Progenitor cell of endocrine pancreas (in vitro differentiated cells): ENCODE measurements at places on chromosomes 3 and 15. TPM values are rescaled to one million over a fixed set of nuclear protein-coding genes. Genes with fewer than 3 reads are reported as not detected.

Gene FOXB1
- not detected in 2 replicates for total RNA-seq

Gene PPP2R3A
- 32.3 and 35.0 TPM in 2 replicates for total RNA-seq

Gene ECE2
- not detected in 2 replicates for total RNA-seq

Gene WDR76
- total RNA-seq: 11.2 and 11.3 TPM in 2 replicates

Gene C3orf85
- not detected in 2 replicates for total RNA-seq

Gene MOBP
- not detected in 2 replicates for total RNA-seq

Gene DTWD1
- 35.7 and 37.2 TPM in 2 replicates for total RNA-seq

Gene IFT122
- total RNA-seq: 69.6 and 75.6 TPM in 2 replicates

DNA sequence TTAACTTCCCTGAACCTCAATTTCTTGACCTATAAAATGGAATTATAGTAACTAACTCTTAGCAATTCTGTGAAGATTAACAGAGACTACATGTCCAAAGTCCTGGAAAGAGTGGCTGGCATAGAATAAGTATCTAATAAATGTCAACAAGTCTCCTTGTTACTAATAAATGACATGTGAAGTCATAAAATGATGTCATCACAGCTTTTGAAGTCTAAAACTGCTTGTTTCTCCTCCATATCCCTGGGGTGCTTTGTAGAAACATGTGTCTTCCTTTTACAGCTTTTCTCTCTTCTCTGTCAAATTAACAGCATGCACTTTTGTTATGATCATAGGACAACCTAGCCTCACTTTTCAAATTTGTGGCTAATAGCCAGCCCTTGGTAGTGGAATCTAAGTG lies 510.2 kb downstream of the NTRK3 start:
- H3K4me3 ChIP-seq: no peak overlapping the region
- DNase-seq: no peak
- H3K27ac ChIP-seq: no peak overlapping the region

DNA sequence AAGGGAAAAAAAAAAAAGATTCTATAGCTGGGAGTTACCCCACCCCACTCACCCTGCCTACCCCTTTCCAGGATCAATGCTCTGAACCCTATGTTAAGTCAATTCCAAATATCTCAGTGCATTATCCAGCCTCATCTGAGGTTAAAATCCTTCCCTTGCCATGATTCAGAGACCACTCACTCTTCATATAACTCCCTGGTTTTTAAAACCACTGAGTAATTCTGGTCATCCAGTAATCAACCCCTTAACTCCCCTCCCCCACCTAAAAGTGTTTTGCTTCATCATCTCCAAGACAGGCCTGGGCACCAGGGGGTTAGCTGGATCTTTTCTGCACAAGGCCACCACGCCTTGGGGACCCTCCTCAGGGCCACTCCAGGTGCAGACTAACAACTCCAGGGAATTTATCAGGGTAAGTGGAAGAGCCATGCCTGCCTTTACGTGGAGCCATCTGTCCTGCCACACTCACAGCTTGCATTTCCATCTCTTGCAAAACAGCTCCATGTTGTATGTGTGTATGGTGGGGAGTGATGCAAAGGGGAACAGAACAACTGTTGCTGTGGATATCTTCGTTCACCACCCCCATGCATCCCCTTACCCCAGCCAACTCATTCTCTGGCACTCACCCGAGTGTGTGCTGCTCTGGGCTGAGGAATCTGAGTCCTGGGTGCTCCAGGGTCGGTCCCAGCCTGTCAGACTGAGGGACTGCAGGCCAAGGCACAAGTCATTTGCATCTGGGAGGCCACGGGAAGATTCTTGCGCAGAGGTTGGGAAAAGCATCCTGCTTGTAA lies 30.7 kb upstream of the RPS17 start:
- H3K4me3 ChIP-seq: no peak overlapping the region
- DNase-seq: no peak
- peaks cover 7% of the 10 kb centered on the region for H3K4me1 ChIP-seq

GRCh38 chr3:194875581-194876402 lies 190.1 kb downstream of the FAM43A start:
- no peak for DNase-seq
- peaks cover 54% of the 10 kb centered on the region for H3K4me1 ChIP-seq
- no peaks in the 10 kb centered on the region for H3K36me3 ChIP-seq
- H3K27me3 ChIP-seq: peaks cover 19% of the 10 kb centered on the region
- H3K4me3 ChIP-seq: no peak overlapping the region

- no peak overlapping the region for H3K4me3 ChIP-seq
- no peaks in the 10 kb centered on the region for H3K36me3 ChIP-seq
- peak overlapping the region; percentile 2 for H3K27ac ChIP-seq
- peaks cover 5% of the 10 kb centered on the region for H3K4me1 ChIP-seq
- DNase-seq: no peak
- no peaks in the 10 kb centered on the region for H3K27me3 ChIP-seq
Measured at GRCh38 chr3:151003029-151003767, 30.7 kb upstream of the CLRN1 start.

DNA sequence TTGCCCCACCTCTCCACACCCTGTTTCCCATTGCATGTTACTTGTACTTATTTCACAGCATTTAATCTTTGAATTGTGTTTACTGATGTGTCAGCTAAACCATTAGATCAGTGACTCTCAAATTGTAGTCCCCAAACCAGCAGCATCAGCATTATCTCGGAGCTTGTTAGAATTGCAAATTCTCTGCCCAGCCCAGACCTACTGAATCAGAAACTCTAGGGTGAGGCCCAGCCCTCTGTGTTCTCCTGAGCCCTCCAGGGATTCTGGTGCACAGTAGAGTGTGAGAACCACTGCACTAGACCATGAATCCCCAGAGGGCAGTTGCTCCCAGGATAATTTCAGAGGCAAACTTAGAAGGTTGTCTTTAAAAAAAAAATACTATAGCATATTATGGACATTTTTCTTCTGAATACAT lies 13.0 kb downstream of the PLD1 start:
- peaks cover 15% of the 10 kb centered on the region for H3K4me1 ChIP-seq
- no peak overlapping the region for H3K27ac ChIP-seq

GRCh38 chr15:60371175-60372051 lies 26.4 kb downstream of the ANXA2 start:
- H3K27me3 ChIP-seq: no peaks in the 10 kb centered on the region
- DNase-seq: no peak
- peaks cover 41% of the 10 kb centered on the region for H3K4me1 ChIP-seq
- peaks cover 26% of the 10 kb centered on the region for H3K36me3 ChIP-seq
- peak overlapping the region; percentile 37 for H3K27ac ChIP-seq

DNA sequence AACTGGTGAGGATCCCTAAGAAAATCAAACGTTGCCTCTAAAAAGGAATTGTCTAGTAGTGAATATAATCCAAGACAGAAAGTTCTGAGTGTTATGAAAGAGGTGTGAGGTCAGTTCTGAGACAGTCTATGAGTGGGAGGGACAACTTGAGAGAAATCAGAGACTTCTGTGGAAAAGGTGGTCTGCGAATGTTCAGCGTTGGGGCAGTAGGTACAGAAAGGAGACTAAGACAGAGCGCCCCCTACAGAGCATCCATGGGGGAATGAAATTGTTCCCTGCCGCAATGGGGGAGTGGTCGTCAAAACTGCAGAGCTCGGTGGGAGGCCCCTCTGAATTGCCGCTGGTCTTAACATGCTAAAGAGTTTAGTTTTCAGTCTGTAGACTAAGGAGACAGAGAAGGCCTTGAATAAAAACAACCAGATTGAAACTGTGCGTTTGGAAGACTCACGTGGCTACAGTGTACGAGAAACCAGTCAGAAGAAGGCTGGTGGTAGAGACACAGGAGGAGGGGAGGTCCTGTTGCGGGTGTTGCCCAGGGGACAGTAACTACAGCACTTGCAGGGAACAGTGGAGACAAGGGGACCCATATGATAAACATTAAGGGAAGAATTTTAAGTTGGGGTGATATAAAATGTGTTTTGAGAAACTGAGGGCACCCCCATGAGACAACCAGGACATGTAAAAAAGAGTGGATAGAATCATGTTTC lies 6.9 kb downstream of the TNIK start:
- DNase-seq: no peak
- H3K36me3 ChIP-seq: no peaks in the 10 kb centered on the region
- no peak overlapping the region for H3K4me3 ChIP-seq
- H3K4me1 ChIP-seq: peaks cover 15% of the 10 kb centered on the region
- no peak overlapping the region for H3K27ac ChIP-seq
- peaks cover 11% of the 10 kb centered on the region for H3K27me3 ChIP-seq

DNA sequence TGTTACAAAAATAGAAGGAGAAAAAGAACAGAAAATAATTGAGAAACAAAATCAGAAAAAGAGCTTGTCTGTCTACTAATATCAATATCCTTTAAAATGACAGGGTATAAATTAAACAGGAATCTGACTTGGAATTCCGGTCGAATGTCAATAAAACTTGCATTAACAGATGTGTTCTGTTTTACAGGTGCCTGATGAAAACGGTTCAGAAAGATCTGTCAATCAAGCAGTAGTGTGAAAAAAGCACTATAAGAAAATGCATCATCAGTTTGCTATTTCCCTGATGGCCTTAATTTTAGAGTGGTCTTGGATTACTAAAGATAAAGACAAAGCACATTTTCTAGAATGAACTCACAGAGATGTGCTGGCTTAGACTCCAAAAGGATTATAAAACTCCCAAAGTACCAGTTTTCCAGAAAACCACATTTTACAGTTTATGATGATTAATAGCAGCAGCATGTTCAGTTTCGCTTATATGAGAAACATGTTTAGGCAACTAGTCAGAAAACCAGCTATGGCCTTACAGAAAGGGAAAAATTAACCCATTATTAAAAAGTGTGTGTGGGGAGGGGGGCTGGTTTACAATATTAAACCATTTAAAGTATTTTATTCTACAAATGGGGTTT lies 8.2 kb upstream of the C3orf38 start:
- H3K4me3 ChIP-seq: no peak overlapping the region
- peaks cover 9% of the 10 kb centered on the region for H3K36me3 ChIP-seq
- no peaks in the 10 kb centered on the region for H3K27me3 ChIP-seq
- no peak for DNase-seq
- peaks cover 15% of the 10 kb centered on the region for H3K4me1 ChIP-seq

- peaks cover 21% of the 10 kb centered on the region for H3K36me3 ChIP-seq
- no peak for DNase-seq
- H3K27me3 ChIP-seq: no peaks in the 10 kb centered on the region
- H3K27ac ChIP-seq: no peak overlapping the region
- H3K4me3 ChIP-seq: no peak overlapping the region
Measured at GRCh38 chr3:149648525-149648924, 9.3 kb downstream of the WWTR1 start.

GRCh38 chr15:49439678-49440395 lies 16.8 kb downstream of the FGF7 start:
- DNase-seq: no peak
- H3K36me3 ChIP-seq: no peaks in the 10 kb centered on the region
- peaks cover 1% of the 10 kb centered on the region for H3K4me1 ChIP-seq
- no peak overlapping the region for H3K27ac ChIP-seq

- H3K4me1 ChIP-seq: no peaks in the 10 kb centered on the region
- no peaks in the 10 kb centered on the region for H3K27me3 ChIP-seq
- peak overlapping the region; percentile 1 for H3K27ac ChIP-seq
- no peak overlapping the region for H3K4me3 ChIP-seq
- no peak for DNase-seq
- H3K36me3 ChIP-seq: peaks cover 11% of the 10 kb centered on the region
Measured at GRCh38 chr3:23889386-23889785, 27.4 kb downstream of the NKIRAS1 start.

- H3K27me3 ChIP-seq: no peaks in the 10 kb centered on the region
- no peak overlapping the region for H3K27ac ChIP-seq
- no peak overlapping the region for H3K4me3 ChIP-seq
Measured at GRCh38 chr3:89908711-89909213, 801.3 kb downstream of the EPHA3 start.
